ENCODE measurements at places on chromosomes 5 and 9.

- no peak for DNase-seq
Observed at GRCh38 chr9:114454652-114455051, 50.6 kb downstream of the WHRN start.

GRCh38 chr5:76499507-76500161, 96.5 kb downstream of the IQGAP2 start:
- no peak for DNase-seq

GRCh38 chr9:38119560-38120236, 50.7 kb upstream of the SHB start:
- DNase-seq = no peak

DNA sequence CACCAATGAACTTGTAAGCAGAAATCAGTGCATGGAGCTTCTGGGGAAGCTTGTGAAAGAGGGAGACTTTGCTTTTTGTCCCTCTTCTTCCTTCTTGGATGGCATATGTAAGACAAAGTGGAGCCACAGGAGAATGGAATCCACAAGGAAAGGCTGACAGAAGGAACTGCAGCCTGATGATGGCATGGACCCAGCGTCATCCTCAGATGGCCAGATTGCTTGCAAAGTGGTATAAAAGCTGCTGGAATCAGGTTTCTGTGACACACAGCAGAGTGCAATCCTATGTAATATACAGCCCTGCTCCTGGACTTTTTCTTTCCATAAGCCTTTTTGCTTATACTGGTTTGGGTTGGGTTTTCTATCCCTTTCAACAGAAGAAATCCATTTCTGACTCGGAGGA, 31.4 kb upstream of the SPARC start:
- no peak for DNase-seq

DNA sequence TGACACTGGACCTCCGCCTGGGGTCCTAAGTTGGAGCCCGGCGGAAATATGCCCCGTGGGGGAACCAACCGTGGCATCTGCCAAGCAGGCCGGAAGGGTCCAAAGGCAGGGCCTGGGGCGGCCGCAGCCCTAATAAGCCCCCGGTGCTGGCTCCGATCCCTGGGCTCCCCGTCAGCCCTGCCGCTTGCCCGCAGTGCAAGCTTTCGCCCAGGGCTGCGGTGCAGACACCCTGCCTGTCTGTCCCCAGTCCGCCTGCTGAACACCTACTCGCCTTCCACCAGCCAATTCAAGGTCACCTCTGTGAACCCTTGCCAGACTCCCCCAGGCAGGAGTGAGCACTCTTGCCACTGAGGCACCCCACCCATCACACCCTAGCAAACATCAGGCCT, 502 bp upstream of the PTGR1 start:
- DNase-seq = no peak
